ENCODE measurements at places on chromosomes 2 and 18.

DNA sequence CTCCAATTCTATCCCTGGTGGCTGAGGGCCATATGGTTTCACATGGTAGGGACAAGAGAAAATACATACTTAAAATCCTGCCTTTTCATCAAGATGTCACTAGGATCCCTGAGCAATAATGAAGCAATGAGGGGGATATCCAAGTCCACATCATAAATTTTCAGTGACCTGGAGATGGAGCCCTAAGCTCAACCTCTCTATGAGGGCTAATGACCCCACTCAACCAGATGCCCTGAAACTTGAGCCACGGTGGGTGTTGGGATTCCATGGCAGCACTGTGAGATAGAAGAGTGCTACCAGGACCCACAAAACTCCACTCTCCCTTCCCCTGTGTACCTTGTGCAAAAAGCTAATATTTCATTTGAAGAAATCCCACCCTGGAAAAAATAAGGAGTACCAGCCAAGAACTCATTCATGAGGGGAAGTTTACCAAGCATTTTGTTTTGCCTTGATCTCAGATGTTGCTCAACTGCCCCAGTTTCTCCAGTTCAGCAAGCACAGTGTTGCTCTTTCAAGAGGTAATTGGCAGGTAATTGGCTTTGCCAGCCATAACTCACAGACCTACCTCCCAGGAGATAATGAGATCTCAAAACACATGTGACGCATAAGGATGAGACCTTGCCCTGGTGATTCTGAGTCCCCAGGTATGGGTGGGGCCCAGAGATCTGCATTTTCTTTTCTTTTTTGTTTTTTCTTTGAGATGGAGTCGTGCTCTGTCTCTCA is 51.0 kb upstream of the TTC39C start:
- DNase-seq = no peak

- no peak for DNase-seq
Observed at GRCh38 chr18:78737006-78737915, 242.4 kb upstream of the SALL3 start.

GRCh38 chr2:227772932-227773331 is 27.2 kb downstream of the SCYGR8 start:
- DNase-seq = no peak

DNA sequence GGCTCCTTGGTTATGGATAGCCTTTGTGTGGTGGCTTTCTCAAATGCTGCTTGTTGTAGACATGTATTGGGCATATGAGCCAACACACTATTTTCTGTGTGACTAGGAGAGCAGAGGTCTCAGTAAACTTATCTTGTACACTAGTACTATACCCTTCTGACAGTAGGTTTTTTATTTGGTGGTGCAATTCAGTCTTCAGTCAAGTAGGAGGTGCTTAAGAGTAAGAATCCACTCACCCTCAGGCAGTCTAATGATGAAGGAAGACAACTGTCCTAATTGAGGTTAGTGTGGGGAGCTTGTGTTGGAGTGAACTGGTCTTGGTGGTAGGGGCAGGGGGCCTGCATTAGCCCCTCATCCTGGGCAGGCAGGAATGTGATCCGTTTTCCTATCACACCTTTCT is 164.0 kb downstream of the SLC4A10 start:
- DNase-seq = no peak

- DNase-seq = peak; percentile 51
Observed at GRCh38 chr2:156455361-156455975, 19.3 kb downstream of the GPD2 start.

- no peak for DNase-seq
Observed at GRCh38 chr2:191950132-191950874, 103.4 kb upstream of the CAVIN2 start.

Measured in SJSA1 (cell line).